ENCODE measurements at places on chromosomes 4 and X.

GRCh38 chrX:17039826-17040225 lies 93.4 kb downstream of the REPS2 start:
- no peak for DNase-seq

DNA sequence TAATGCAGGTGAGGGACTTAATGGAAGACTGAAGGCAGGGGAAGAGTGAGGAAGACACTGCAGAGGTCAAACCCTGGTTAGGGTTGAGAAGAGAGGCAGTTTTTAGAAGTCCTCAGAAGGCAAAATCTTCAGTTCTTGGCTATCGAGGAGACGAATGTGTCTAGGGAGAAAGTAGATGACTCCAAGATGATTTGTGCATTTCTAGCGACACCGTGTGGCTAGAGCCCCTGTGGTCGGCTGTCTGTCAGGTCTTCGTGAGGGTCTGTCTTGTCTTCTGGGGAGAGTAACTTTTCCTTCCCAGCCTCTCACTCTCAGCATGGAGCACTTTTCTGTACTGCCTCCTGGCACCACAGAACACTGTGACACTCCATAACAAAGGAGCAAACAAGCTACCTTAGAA lies 458.1 kb downstream of the STIM2 start:
- DNase-seq, result no peak

DNA sequence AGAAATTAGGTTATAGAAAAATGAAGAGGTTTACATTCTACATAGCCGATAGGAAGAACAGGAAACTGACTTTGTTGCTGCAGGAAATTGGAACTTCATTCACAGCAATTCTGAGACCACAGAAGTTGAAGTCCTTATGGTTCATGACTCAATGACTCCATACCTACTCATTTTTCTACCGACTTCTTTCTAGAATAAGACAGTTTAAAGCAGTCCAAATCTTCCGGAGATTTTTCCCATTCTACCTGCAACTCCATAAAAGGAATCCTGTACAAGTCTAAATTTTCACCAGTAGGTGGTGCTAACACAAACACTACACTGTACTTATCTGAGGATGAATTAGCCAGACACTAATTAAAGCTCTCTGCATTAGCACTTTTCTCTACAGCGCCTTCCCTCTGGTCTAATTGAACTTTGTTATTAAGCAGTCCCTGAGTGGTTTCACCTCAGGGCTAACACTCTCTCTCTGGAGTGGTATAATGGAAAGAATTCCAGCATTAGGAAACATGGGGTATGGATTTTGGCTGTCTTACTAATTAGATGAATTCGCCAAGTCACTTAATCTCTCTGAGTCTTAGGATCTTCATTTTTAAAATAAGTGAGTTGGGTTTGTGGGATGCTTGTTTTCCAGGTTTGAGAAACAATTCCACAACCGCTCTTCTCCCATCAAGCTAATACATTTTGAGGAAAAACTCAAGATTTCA lies 167.9 kb downstream of the SMIM20 start:
- no peak for DNase-seq

GRCh38 chrX:43467608-43468234 lies 188.4 kb upstream of the MAOA start:
- no peak for DNase-seq

- DNase-seq, result no peak
These were observed 14.4 kb upstream of the FAM9A start for GRCh38 chrX:8815460-8816065.

DNA sequence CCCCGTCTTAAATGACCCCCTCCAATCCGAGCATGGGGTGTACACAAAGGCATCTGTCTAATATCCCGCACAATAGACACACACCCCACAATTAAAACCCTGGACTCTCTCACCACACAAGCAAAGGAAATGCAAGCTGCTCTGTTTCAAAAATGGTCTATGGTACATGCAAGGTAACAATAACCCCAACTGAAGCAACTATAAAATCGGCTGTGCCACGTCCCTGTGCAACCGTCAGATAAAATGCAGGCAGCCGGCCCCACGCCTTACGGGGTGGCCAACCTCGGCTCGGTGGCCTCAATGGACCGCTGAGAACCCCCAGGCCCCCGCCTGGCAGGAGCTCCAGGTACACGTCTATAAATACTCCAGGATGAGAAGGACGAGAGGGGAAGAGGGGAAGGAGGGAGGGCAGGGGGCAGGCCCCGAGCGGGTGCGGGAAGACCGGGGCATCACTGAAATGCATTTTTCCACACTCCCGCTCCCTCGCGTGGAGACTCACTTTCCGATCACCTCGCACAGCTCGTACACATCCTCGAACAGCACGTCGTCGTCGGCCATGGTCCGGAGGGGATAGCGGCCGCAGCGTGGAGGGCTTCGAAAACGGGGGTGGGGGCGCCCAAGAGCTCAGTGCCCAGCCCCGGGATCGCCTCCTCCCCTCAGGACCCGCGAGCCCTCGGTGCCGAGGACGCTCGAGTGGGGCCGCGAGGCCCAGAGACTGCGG lies 763 bp downstream of the CASK start:
- no peak for DNase-seq

DNA sequence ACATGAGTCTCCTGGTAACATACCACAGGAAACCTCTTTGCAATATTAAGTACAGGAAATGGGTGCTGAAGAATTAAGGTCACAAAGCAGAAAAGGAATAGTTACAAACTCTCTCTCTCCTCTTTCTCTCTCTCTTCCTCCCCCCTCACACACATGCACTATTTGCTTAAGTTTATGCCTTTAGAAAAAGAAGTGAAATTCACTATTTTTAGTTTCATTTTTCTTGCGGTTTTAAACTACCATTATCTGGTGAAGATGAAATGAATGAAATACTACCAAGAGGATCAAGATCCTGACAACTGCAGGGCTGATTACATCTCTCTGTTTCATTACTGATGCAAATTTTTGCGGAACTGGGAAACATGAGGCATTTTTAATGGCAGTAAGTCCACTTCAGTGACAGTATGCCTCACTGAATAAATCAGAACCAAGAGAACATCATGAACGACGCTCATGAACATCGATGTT lies 64.3 kb upstream of the FTHL17 start:
- DNase-seq, result no peak

DNA sequence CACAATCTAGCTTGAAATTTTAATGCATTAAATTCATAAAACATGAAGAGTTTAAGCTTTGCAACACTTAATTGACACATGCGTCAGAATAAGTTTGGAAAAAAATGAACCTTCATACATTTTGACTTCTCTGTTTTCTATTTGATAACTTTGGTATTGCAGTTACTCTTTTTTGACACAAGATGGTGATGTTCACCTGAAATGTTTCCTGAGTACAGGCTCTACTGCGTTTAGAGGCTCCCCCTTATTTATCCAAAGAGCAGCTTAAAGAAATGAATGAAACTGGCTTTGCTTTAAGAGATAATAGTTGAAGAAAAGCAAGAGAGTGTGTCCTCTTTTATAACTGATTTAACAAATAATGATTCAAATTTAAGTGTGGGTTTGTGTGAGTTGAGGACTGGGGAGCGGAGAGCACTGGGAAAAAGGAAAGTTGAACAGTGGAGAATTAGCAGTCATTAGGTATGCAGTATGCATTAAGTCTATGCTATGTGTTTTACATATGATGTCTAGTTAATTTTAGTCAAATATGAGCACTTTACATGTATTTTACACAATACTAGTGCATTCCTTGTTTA lies 180.6 kb upstream of the NUDT6 start:
- no peak for DNase-seq

- DNase-seq, result no peak
These were observed 701.1 kb upstream of the ATOH1 start for GRCh38 chr4:93127489-93127888.

- no peak for DNase-seq
These were observed 39.1 kb upstream of the NSUN7 start for GRCh38 chr4:40710484-40711254.

GRCh38 chr4:37827030-37827685 lies 672 bp downstream of the PGM2 start:
- DNase-seq, result no peak

DNA sequence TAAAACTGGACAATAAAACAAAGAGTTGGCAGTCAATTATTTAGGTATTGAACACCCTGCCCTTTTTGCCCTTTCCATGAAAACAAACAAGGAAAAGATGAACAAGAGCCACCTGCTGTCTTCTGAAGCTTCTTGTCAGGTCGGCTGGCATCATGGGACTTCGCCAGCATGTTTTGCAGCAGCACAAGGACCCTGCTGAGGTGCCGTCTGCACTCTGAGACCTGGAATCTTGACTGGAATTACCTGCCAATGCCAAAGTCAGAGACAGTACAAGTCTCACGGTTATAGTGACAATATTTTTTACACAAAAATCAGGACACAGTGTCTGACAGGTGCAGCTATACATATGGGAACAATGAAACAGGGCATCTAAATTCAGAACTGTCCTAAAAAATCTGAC lies 284.5 kb downstream of the GASK1B start:
- DNase-seq, result no peak

DNA sequence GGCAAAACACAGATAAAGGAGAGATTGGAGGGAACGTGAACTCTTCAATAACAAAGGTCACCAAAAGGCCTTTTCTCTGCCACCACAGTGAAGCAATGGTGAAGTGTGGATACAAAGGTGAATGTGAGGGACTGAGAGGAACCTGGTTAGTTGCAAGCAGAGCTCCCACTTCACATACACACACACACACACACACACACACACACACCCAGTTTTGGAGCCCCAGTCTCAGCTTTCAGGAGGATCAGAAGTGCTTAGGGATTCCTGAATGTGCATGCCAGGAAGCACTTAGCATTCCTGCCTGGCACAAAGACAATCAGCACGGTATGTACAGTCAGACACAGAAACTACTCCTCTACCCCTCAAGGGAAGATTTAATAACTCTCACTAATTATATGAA lies 71.5 kb downstream of the ARHGEF9 start:
- no peak for DNase-seq

DNA sequence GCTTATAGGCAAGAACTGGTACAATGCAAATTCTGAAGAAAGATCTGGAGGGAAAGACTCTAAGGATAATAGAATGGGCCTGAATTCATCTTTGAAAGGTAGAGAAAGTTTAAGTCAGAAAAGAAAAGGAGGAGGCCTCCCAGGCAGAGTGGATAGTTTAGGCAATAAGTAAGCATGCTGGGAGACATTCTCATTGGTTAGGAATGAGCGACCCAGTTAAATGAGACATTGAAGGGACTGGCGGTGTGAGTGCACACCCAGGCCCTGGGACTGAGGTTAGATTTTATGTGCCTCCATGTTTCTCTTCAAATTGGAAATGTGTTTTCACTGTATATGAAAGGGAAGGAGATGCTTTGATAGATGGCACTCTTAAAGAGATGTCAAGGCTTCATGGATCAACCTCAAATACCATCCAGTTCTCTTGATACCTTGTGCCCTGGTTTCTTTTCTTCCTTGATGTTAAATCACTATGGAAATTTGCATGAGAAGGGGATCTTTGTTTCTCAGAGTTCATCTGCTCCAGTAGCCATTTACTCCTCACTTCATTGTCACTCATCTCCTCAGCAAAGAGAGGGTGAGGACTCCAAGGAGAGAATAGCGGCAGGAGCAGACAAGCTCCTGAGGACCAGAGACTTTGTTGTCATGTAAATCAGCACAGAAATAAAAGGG lies 584.2 kb upstream of the INTU start:
- no peak for DNase-seq

GRCh38 chr4:68466185-68466584 lies 18.9 kb downstream of the TMPRSS11E start:
- DNase-seq, result peak; percentile 57

GRCh38 chr4:167787231-167787630 lies 305.1 kb upstream of the ANXA10 start:
- no peak for DNase-seq

DNA sequence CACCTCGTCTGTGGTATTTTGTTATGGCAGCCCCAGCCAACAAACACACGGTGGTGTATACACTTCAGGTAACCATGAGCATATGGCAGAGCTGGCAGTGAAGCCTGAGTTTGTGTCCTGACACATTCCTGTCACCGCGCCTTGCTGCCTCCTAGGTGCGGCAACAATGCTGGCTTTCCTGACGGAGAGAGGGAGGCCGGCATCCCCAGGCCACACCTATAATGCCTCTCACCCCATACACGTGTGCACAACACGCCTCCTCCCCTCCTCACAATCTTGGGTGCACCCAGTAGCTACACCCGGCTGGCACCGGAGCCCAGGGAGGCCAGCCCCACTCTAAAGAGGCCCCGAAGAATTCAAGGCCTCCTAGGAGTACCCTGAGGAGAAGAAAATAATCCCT lies 158.5 kb downstream of the NSUN7 start:
- no peak for DNase-seq

GRCh38 chrX:129593137-129593536 lies 53.1 kb downstream of the OCRL start:
- no peak for DNase-seq

GRCh38 chr4:72568959-72569718 lies at the start of gene ADAMTS3:
ADAMTS3 (minus strand) TSS chr4:72569221; CDS start chr4:72568762, 459 bp downstream.
- peak; percentile 19 for DNase-seq

- no peak for DNase-seq
These were observed 457.8 kb downstream of the TRAM1L1 start for GRCh38 chr4:116627545-116627944.

DNA sequence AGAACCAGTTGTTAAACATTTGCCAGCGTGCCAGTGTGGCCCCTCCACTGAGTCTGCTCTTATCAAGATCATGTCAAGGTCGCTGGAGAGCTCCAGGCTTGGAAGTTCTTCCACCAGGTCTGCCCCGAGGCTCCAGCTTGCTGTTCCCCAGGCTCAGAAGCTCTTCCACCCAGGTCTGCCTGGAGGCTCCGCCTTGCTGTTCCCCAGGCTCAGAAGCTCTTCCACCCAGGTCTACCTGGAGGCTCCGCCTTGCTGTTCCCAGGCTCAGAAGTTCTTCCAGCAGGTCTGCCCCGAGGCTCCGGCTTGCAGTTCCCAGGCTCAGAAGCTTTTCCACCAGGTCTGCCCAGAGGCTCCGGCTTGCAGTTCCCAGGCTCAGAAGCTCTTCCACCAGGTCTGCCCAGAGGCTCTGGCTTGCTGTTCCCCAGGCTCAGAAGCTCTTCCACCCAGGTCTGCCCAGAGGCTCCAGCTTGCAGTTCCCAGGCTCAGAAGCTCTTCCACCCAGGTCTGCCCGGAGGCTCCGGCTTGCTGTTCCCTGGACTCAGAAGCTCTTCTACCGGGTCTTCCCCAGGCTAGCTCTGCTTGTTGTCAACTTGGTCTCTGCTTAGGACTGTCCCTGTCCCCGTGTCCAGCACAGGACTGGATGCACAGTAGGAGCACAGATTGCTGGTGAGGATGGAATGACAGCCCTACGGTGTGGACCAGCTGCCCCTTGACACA lies 54.4 kb downstream of the HMX1 start:
- DNase-seq, result no peak

GRCh38 chr4:78688366-78688765 lies 87.8 kb upstream of the BMP2K start:
- no peak for DNase-seq

Measured in HS-27A (cell line).